ENCODE measurements at places on chromosomes 3 and 15. TPM values are rescaled to one million over a fixed set of nuclear protein-coding genes. Genes with fewer than 3 reads are reported as not detected.

GRCh38 chr3:155070316-155070715, 9.8 kb upstream of the MME start:
- DNase-seq: peak; percentile 77

The SCN11A gene
- total RNA-seq: under 0.01 TPM

GRCh38 chr3:30475038-30475808, 131.2 kb upstream of the TGFBR2 start:
- no peak for DNase-seq

GRCh38 chr3:48466386-48467109, 20.0 kb downstream of the ATRIP start:
- DNase-seq: no peak

- DNase-seq: peak; percentile 95
These were observed 27.6 kb downstream of the SLC28A1 start for GRCh38 chr15:84911879-84912660.

The DIPK2A gene
- 28.0 TPM for total RNA-seq

GRCh38 chr3:182389071-182389815, 404.1 kb upstream of the ATP11B start:
- no peak for DNase-seq

DNA sequence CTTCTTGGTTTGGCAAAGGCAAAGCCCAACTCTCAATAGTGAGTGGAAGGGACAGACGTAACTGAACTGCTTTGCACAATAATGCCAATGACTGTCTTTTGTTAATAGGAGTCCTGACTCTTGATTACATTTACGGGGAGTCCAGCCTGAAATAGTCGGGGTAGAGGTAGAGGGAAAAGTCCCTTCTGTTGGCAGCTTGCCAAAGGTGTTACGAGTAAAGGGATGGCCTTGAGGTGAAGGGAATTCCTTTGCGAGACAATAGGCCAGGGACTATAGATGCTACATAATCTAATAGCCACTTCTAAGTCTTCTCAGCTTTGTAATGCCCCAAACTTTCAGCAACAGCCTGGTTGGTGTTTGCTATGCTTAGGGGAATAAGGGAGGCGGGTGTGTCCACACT, 2.2 kb upstream of the SENP2 start:
- DNase-seq: no peak

DNA sequence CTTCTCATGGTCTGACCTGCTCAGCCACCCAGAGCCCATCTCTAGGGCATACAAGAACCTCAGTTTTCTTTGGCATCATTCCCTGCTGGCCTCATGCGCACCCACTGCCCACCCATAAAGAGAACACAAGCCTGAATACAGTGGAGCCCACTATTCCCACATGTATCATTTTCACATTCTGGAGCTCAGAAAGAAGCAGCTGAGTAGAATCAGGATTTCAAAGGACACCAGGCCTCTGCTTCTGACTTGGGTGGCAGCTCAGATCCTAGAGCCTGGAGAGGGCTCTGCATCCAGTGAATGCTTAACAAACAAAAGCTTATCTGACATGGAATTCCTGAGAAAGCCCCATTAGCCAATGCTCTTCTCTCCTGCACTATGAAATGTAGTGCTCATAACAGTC, 34.7 kb downstream of the RBP2 start:
- no peak for DNase-seq

GRCh38 chr3:72924055-72924454, 36.2 kb downstream of the GXYLT2 start:
- DNase-seq: no peak

DNA sequence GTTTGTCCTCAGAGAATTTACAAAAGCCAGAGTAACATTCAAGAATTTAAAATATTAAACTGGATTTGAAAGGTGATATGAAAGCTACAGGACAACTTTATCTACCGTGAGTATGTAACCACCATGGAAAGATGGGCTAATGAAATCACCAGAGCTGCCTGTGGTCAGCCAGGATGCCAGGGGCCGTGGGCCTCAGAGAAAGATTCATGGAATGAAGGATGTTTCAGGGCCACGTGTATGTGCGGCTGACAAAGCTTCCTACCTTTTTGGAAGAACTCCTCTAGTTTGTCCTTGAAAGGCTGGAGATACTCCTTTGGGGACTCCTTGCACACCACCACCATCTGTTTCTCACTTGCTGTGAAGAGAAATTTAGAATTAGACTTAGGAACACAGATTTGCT, 138.9 kb downstream of the GREM1 start:
- peak; percentile 57 for DNase-seq

DNA sequence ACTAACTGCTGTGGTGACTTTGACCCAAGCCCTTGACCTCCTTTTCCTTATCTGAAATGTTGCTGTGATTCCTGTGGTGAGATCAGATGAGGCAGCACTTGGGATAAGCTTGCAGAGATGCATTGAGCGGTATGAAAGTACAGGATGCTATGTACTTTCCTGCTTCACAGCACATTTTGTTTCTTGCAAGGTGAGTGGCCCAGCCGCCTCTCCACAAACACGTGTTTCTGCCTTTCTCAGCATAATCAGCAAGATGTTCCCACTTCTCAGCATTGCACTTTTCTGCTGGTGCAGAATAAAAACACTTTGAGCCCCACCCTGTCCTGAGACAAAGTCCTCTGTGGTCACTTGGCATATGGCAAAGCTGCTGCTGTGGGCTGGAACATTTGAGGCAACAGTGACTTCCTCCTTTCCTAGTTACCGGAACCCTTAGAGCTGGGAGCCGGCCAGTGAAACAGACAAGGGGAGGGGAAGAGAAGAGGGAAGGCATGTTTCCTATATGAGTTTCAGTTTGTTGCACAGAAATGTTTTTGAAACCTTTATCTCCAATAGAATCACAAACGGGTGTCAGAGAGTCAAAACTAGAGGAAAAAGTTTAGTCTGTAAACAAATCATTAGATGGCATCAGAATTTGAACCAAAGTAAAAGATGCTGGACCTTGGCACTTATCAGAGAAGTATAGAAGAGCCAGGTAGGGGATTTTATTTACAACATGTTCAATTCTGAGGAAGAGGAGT, 5.0 kb downstream of the NUDT16 start:
- peak; percentile 30 for DNase-seq

DNA sequence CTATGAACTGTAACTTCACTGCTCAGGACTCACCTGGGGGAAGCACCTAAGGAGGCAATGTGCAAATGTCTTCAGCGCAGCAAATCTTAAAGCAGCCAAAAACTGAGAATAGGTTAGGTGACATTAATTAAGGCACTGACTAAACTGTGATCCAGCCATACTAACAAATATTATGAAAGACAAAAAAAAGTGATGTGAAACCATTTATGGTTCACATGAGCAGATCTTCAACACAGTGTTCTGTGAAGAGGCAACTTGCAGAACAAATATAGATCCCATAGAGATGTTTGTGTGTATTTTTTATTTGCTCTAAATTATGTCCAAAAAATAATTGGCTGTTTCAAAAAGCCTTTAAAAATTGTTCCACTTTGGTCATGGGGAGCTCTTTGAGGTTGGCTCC, 24.1 kb upstream of the MITF start:
- DNase-seq: no peak

DNA sequence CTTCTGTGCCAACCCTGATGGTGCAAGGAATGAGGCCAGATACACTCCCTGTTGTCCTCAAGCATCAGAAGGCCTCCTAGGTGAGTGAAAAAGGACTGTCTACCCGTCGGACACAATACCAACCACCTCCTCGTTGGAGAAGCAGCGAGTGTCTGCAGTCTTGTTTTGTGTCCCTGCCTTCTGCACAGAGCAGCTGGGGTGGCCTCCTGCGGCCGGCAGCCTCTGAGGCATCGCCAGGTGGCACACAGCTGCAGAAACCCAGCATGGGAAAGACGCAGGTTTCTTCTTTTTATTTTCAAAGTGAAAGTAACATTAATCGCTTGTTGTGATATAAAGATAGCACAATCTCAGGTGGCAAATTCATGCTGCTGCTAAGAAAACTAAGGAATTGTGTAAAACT, 509.9 kb downstream of the OCA2 start:
- no peak for DNase-seq

GRCh38 chr3:44992555-44993470, 16.8 kb downstream of the EXOSC7 start:
- no peak for DNase-seq

- DNase-seq: no peak
These were observed 20.7 kb downstream of the ITGA11 start for GRCh38 chr15:68411343-68411675.

DNA sequence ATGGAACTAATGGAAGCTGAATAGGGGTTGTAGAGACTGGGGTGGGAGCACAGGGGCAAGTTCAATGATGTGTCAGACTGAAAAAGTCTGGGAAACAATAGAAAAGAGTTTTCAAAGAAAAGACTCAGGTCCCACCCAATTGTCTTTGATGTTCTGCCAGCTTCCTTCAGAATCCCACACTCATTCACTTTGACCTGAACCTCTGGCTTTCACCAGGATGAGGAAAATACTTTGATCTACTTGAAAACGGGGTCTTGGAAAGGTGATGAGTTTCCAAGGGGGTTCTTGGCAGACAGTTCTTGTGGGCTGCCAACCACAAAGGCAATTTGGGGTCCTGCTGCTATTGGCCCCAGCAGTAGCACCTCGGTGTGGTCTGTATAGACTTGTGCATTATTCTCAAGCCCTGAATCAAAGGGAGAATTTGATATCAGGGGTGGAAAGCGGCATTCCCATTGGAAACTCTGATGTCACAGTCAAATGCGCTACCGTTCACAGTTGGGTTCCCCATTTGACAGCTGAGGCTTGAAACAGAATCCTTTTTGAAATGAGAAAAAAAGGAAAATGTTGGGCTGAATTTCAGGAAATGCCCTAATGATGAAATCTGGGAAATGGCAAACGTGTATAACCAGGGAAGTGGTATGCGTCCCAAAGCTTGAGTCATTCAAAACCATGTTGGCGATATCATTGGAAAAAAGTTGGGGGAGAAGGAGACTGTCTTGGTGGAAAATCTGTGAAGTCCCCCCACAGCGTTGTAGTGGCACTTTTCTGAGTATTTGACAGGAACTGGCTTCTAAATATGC, 229.2 kb upstream of the LRTM1 start:
- no peak for DNase-seq

The PLA2G4B gene
- 1.3 TPM for total RNA-seq

DNA sequence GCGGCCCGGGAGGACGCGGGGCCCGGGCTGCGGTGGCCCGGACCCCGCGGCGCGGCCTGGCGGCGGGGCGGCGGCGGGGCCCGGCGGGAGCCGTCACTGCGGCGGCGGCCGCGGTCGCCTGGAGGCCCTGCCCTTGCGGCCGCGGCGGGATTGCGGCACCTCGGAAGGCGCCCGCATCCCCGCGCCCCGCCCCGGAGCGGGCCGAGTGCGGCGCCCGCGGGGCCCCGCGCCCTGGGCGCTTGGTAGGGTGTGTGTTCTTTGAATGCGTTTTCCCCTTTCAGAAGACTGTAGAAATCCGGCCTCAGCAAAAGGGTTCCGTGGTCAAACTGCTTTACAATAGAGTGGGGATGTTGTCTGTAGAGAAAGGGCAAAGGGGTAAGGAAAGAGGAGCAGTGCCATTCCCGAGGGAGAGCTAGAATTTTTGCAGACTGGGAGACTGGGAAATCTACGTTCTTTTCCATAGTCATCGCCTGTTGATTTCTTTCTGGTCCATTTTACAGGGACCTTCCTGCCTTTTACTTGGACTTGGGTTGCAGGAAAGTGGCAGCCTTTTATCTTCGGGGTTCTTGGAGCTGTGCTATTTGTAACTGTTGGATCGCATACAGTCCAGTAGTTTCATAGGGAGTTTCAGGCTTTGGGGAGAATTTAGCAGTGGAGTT, 630 bp downstream of the SNRK start:
- peak; percentile 36 for DNase-seq

The ARHGAP11A gene
- 25.5 TPM for total RNA-seq

Data from fibroblast of villous mesenchyme (primary cell).